ENCODE measurements at places on chromosomes 3 and 15.

DNA sequence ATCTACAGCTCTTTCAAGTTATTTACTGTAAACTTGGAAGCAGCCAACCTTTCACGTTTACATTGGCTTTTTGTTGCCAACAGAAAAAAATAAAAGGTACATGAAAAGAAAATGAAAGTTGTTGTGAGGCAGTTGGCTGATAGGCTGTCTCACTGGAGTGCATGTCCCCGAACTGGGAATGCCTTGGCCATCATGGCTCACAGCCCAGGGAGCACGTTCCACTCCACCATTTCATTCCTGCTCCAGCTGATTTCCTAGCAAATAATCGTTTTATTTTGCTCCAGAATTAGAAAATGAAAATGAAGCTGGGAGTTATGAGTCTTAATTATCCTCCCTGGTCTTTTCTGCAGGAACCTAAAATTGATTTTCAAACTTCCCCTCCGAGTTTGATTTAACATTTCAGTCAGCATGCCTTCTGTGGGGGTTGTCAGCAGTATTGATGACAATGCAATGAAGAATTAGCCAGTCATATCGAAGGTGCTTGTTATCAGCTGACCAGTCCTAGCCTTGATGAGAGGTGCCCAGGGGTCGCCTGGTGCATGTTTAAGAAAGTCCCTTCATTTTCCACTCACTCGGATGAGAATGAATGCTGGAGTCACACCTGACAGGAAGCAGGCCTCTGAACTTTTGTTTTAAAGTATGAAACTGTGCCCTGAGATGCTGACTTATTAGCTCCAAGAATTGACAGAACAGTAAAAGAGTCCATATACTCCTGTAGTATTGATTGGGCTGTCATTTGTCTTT is 293.7 kb upstream of the TRIM42 start:
- no peak overlapping the region for H3K4me3 ChIP-seq
- no peaks in the 10 kb centered on the region for H3K36me3 ChIP-seq
- H3K4me1 ChIP-seq = peaks cover 5% of the 10 kb centered on the region
- DNase-seq = no peak
- no peaks in the 10 kb centered on the region for H3K27me3 ChIP-seq
- no peak overlapping the region for H3K27ac ChIP-seq

DNA sequence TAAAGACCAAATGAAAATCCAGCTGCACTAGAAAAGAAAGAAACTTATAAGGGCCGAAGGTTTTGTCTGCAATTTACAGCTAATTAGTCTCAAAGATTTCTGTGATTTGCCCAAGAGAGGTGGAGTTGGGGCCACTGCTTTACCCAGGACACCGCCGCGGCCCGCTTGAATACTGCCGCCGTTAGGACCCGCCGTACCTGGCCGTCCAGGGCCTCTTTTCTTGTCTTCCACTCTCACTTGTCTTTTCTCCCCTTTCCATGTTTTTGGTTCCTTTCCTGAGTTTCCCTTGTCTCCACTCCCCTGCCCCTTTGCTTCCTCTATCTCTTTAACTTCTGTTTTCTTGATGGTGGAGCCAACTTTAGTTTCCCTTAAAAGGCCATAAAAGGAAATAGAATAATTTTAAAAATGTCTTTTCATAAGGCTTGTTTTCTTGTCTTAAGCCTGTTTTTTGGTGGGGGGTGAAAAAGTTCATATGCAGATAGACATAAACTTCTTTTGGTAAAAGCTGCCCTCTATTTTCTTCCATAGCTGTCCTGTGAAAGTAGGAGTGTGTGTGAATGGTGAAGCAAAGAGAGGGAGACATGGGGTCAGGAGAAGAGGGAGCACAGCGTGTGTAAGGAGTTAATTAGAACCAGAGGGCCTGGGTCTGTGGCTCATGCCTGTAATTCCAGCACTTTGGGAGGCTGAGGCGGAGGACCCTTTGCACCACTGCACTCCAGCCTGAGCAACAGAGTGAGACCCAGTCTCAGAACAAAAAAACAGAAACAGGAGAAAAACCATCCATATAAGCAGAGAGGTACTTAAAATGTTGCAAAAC is 16.0 kb upstream of the CCNL1 start:
- peak overlapping the region; percentile 91 for H3K27ac ChIP-seq
- no peaks in the 10 kb centered on the region for H3K36me3 ChIP-seq
- H3K4me3 ChIP-seq = peak overlapping the region; percentile 65
- H3K4me1 ChIP-seq = peaks cover 12% of the 10 kb centered on the region
- no peak for DNase-seq

DNA sequence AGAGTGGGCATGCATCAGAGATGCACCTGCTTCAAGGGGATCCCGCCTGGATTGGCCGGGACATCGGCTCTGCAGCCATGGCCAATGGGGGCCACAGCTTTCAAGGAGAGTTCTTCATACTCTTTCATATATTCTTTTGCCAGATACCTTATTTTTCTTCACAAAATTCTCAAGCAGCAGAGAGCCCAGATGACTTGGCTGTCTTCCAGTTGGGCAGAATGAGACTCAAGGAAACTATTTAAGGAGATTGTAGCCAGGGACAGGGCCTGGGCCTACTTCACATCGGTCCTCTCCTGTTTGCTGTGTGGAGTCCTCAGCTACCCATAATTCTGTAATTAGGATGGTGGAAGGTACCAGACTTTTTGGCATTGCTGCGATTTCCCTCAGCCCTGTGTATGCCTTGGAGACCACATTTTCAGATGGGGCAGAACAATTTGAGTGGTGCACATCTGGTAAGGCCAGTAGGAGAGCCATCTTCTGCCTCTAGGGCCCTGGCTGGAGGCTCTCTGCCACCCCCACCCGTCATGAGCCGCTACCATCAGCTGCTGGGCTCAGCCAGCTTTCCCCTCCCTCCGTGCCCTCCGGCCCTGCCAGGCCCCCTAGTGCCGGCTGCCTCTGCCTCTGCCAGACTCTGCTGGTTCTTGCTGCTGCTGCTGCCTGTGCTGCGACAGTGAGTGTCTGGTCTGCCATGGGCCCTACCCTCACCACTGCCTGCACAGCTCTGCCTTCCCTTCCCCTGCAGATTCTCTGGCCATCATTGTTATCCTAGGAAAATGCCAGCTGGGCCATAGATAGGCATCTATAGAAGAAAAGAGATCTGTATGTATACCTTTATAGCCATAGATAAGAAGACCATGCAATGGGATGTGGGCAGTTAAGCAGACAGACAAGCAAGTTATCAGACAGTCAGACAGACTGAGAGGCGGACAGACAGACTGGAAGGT is 6.7 kb downstream of the PLIN1 start:
- no peaks in the 10 kb centered on the region for H3K36me3 ChIP-seq
- DNase-seq = no peak
- H3K27me3 ChIP-seq = no peaks in the 10 kb centered on the region
- no peak overlapping the region for H3K4me3 ChIP-seq
- no peak overlapping the region for H3K27ac ChIP-seq

DNA sequence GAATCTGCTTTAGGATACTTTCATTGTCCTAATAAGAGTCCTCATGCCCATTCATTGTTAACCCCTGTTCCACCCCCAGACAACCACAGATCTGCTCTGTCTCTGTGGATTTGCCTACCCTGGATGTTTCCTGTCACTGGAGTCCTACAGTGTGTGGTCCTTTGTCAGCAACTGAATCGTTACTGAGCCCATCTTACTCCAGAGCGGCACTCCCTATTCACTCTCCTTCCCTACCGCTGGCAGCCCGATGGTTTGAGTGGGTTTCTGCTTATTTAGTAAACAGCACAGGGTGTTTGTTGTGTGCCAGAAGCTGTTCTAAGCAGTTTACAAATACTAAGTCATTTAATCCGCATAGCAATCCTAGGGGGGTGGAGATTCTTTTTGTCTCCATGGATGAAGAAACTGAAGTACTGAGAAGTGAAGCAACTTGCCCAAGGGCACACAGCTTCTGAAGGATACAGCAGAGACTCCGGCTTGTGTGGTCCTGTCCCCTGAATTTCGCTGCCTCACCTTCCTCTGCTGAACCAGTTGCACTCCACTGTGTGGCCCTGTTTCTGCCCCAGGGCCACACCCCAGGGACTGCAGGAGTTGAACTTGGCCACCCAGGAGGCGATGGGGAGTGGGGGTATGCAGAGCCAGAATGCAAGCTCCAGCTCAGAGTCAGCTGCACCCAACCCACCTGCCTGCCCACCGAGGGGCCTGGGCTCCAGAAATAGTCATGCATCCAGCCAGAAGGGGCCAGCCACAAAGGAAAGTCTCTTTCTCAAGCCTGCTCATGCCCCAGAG is 56.5 kb upstream of the SLC6A1 start:
- no peak overlapping the region for H3K27ac ChIP-seq
- H3K27me3 ChIP-seq = no peaks in the 10 kb centered on the region
- H3K4me3 ChIP-seq = no peak overlapping the region
- DNase-seq = peak; percentile 45
- H3K4me1 ChIP-seq = peaks cover 17% of the 10 kb centered on the region

DNA sequence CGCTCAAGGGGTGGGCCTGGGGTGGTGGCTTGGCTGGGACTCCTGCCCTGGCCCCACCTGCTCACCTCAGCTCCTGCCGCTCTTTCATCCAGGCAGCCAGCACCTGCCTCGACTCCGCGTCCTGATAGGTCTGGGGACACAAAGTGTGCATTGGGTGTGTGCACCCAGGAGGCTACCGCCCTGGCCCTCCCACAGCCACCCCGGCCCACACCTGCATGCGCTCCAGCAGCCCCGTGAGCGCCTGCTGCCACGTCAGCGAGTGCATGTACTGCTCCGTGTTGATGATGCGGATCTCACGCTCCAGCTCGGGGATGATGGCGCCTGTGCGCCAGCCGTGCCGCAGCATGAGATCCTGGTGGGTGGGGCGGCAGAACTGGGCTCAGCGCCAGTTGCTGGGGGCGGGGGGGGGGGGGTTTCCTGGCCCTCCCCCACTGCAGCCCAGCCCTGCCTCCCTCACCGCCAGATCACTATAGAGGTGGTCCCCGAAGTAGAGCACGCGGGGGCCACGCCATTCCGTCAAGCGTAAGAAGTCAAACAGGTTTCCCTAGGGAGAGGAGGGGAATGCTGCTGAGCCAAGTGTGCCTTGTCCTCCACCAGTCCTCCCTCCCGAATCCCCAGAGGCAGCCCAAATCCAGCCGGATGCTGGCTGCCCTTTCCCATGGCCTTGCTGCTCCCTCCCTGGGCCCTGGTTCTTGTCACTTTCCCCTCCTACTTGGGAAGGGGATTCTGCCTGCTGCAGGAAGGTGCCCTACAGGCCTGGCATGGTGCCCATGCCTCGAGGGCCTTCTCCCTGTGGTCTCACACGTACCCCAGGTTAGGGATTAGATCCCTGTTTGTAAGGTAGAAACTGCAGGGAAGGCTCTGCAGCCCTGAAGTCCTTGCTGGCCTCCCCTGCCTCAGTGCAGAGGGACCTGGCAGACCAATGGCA is 8.6 kb downstream of the NT5DC2 start:
- no peaks in the 10 kb centered on the region for H3K27me3 ChIP-seq
- peak overlapping the region; percentile 8 for H3K4me3 ChIP-seq
- DNase-seq = no peak
- H3K4me1 ChIP-seq = peaks cover 32% of the 10 kb centered on the region

- no peak overlapping the region for H3K4me3 ChIP-seq
- no peak overlapping the region for H3K27ac ChIP-seq
- no peak for DNase-seq
- no peaks in the 10 kb centered on the region for H3K36me3 ChIP-seq
Observed at GRCh38 chr15:69980341-69981059, 117.2 kb downstream of the TLE3 start.

DNA sequence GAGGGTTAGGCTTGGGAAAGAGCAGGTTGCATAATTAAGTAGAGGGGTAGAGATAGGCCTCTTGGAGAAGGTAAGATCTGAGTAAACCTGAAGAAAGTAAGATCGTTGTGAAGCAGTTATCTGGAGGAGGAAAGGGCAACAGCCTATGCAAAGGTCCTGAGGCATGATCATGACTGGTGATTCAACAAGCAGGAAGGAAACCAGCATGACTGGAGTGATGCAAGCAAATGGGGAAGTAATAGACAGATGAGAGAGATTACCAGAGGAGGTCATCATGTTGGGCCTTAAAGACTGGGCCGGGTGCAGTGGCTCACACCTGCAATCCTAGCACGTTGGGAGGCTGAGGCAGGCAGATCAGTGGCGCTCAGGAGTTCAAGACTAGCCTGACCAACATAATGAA is 360.2 kb downstream of the EPHB1 start:
- no peaks in the 10 kb centered on the region for H3K36me3 ChIP-seq
- H3K4me1 ChIP-seq = no peaks in the 10 kb centered on the region
- no peaks in the 10 kb centered on the region for H3K27me3 ChIP-seq
- H3K4me3 ChIP-seq = no peak overlapping the region
- no peak for DNase-seq
- H3K27ac ChIP-seq = no peak overlapping the region

DNA sequence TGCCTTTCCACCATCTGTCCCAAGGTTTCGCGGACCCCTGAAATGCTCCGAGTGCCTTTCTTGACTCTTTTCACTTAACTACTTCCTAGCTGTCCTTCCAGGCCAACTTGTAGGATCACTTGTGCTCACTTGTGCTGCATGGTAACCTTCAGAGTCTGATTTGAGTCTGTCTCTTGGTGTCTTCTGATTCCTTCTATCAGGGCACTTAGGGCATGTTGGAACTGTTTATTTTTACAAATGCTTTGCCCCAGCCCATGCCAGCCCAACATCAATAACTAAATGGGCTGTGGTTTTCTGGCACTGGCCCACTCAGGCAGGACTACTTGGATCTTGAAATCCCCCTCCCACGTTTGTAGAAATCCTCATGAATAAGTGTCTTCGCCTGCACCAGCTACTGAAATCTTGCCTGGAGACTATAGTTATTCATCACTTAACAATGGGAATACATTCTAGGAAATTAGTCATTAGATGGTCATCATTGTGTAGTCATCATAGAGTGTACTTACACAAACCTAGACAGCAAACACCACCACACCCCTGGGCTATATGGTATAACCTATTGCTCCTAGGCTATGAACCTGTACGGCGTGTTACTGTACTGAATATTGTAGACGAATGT is 123.1 kb upstream of the STRIT1 start:
- H3K36me3 ChIP-seq = no peaks in the 10 kb centered on the region
- H3K27me3 ChIP-seq = no peaks in the 10 kb centered on the region
- no peak for DNase-seq

- H3K27me3 ChIP-seq = no peaks in the 10 kb centered on the region
- DNase-seq = no peak
- H3K27ac ChIP-seq = no peak overlapping the region
- no peaks in the 10 kb centered on the region for H3K4me1 ChIP-seq
Observed at GRCh38 chr3:24533561-24534193, 39.0 kb upstream of the THRB start.

GRCh38 chr3:112003321-112004080 is 4.8 kb downstream of the TAGLN3 start:
- DNase-seq = no peak
- H3K27ac ChIP-seq = no peak overlapping the region
- H3K4me1 ChIP-seq = peaks cover 10% of the 10 kb centered on the region
- no peaks in the 10 kb centered on the region for H3K27me3 ChIP-seq
- H3K4me3 ChIP-seq = no peak overlapping the region

DNA sequence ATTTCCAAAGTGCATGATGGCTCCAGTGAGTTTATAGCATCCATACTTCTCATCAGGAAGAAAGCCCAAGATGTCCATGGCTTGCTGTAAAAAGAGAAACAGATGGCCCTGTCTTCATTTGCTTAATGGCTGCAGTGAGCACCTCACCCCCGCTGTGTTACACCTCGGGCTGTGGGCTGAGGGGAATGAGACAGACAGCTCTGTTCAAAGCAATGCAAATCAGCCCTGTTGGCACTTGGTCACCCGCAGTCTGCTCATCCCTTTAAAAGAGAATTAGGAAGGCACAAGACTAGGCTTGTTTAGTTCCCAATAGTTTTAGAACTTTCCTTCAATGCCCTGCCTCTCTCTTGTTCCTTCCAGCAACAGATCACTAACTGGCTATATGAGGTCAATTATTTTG is 25.2 kb downstream of the MYH15 start:
- no peak for DNase-seq
- H3K4me3 ChIP-seq = no peak overlapping the region
